ENCODE measurements at places on chromosomes 1 and 21. TPM values are rescaled to one million over a fixed set of nuclear protein-coding genes. Genes with fewer than 3 reads are reported as not detected.
A peak's percentile ranks its signal among the peaks of the same experiment; 100 is the strongest.

- DNase-seq: no peak
Measured at GRCh38 chr1:9051379-9051778, 18.1 kb downstream of the SLC2A5 start.

GRCh38 chr1:171267391-171267790, 19.1 kb downstream of the FMO1 start:
- DNase-seq: no peak

The WNT3A gene
- not detected for total RNA-seq

- DNase-seq: no peak
Measured at GRCh38 chr1:164683235-164683634, 124.3 kb downstream of the PBX1 start.

The SNX7 gene
- 120 TPM for total RNA-seq

The MTF2 gene
- 2.8 TPM for total RNA-seq

GRCh38 chr1:152047413-152047729, 10.6 kb upstream of the S100A11 start:
- DNase-seq: no peak

- DNase-seq: no peak
Measured at GRCh38 chr1:210605099-210605498, 276.4 kb downstream of the HHAT start.

DNA sequence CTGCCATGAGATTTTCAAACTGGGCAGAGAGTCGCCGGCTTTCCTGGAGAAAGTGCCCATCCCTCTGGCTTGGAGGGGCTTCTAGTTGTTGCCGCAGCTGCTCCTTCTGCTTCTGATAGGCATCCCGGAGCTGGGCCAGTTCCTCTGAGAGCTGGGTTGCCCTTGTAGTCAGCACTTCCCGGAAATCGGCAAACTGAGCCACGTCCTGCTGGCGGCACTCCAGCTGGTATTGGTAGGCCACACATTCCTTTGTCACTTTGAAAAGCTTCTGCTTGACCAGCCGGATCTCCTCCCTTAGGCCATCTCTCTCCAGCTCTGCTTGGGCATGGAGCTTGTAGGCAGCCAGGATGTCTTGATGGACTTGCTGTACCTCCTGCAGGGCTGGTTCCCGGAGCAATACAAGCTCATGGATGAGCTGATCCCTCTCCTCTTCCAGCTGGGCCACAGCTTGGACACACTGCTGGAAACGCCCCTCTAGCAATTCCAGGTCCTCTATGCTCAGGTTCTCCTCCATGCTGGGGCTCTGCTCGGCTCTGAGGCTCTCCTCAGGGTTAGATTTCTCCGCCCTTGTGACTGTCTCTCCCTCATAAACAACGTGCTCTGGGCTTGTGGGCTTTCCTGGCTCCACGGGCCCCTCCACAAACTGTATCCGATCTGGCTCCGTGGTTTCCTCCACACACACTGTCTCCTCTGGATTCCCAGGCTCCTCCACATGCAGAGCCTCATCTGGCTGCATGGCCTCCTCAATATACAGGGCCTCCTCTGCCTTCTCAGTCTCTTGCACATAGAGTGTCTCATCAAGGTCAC, 7.3 kb downstream of the SYNC start:
- DNase-seq: peak; percentile 70

DNA sequence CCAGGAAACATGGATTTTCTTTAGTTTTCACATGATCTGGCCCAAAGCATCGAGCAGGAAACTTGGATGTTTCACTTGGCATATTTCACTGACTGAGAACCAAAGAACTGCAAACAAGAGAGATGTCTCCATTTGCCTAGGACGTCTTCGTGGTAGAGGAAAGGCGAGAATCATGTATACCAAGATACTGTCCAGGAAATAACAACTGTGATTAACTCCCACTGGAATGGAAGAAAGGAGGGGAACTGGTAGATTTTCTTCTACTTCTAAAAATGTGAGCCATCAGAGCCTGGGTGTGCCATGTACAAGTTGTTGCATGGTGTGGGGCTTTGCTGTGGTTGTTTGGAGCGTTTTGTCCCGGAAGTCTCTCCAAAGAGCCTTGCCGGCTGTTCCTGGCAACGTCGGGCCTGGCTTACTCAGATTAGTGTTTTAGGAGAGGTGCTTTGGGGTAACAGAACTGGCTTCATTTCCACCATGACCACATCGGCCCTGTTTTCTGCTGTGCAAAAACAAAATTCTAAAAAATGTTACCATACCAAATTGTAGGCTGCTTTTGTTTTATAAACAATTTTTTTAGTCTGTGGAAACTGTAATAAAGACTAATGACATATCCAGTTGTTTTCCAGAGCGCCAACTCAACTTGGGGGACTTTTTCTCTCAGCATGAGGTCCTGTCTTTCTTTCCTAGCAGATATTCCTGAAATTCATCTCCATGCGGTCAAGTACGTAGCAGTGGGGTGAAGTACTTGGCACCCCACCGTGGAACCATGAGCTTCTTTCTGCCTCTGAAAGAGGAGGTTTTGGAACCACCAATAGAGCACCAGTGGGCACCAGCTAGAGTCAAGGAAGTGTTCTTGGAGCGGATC, 118.3 kb downstream of the TM2D1 start:
- peak; percentile 67 for DNase-seq

DNA sequence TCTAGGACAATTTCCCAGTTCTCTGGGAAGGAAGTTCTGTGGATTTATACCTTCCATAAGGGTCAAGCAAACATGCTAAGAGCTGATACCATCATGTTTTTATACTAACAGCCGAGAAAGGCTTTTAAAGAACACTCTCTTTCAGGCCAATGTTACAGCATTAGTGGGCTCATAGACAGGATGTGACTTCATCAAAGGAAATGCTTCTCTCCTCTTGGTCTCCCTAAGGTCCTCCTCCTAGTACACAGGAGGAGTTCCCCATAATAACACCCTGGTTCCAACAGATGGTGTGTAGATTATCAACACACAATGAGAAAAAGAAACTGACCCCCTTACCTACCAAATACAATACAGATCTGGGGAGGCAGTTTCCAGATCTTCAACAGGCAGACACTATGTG, 26.7 kb upstream of the GLIS1 start:
- no peak for DNase-seq

GRCh38 chr1:27789540-27790041, 16.6 kb downstream of the STX12 start:
- no peak for DNase-seq
